ENCODE measurements at places on chromosomes 11 and 22.

GRCh38 chr22:38613588-38613987 lies 42.6 kb downstream of the FAM227A start:
- no peak for DNase-seq

DNA sequence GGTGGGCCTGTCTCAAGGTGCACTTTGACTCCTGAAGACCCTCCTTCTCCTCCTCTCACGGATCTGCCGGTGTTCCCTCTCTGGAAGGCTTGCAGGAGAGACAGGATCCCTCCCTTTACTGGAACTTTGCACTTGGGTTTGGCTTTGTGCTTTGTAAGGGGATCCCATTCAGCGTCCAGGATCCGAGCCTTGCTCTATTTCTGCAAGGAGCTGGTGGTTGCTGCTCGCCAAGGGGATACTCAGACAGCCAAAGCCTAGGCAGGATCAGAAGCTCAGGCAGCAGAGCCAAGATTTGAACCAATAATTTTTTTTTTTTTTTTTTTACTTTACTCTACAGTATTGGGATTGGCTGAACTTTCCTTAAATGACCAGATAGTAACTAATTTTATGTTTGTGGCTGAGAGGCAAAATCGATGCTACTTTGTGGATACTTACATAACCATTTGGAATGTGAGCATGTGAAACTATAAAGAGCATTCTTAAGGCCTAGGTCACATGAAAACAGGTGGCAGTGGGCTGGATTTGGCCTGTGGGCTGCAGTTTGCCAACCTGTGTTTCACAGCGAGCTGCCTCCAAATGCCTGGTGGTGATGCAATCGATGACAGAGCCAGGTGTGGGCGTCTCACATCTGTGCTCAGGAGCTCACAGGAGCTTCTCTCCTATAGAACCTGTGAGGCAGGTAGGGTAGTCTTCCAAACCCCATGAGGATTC lies 25.2 kb downstream of the BCR start:
- no peak for DNase-seq

DNA sequence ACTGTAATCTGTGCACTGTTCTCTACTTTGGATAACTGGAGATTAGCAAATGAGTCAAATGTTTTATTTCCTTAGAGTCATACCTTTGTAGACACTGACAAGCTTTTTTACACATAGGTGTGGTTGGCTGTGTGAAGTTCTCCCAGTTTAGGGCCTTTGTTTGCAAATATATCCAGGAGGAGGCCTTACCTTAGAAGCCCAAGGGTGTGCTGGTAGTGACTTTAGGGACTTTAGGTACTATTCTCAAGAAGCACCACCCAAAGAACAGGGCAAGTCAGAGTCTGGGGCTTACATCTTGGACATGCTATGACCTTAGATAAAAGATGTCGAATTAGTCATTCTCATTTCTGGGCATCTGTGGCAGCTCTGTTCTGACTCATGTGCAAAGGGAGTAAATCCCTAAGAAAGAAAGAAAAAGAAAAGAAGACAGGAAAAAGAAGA lies 4.8 kb upstream of the FAR1 start:
- DNase-seq = no peak

DNA sequence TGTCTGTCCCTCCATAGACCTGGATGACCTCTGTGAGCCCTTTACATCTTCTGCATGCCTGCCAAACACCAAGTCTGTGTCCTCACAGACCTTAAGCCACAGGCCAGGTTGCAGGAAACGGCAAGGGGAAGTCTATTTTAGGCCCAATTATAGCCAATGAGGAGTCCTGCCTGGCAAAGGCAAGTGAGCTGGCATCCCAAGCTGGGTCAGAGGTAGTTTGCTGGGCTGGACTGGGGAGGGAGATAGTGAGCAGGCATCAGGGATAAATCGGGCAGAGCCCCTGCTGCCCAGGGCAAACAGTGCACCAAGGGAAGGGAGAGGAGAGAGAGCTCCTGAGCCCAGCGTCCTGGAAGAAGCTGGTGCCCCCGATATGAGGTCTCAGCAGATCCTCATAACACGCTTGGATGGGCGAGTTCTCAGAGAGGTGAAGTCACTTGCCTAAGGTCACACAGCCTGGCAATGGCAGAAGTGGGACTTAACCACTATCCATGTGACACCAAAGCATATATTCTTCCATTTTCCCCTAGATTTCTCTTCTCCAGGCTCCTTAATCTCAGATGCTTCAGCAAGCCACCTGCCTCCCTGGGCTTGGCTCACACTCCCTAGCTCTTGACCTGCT lies 3.7 kb upstream of the RELT start:
- no peak for DNase-seq

- no peak for DNase-seq
Measured at GRCh38 chr22:45684752-45685574, 13.3 kb downstream of the ATXN10 start.

- no peak for DNase-seq
Measured at GRCh38 chr11:107683061-107683460, 28.8 kb downstream of the SLN start.

DNA sequence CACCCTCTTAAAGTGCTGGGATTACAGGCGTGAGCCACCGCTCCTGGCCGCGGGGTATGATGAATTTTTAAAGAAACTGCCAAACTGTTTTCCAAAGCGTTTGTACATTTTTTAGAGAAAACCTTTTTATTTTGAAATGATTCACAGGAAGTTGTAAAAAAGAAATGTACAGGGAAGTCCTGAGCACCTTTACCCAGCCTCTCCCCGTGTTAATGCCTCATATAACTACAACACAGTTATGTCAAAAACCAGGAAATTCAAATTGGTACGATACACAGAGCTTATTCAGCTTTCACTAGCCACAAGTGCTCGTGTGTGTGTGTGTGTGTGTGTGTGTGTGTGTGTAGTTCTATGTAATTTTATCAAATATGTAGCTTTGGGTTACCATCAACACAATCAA lies 7.0 kb upstream of the FAM118A start:
- no peak for DNase-seq

DNA sequence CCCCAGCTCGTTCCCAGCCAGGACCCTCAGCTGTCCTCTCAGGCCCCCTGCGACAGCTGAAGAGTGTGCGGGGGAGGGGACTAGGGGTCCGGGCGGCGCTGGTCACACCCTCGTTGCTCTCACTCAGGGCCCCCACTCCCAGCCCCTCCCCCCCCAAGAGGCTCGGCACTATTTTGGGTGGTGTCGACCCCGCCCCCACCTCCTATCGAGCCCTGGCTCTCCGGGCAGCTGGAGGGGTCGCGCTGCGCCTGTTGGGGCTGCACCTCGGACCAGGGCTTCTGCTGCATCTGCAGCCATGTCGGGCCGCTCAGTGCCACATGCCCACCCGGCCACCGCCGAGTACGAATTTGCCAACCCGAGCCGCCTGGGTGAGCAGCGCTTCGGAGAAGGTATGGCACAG lies at the start of gene HSPB2:
TSS of gene HSPB2 (plus strand) at position 200 of the 400 bp plus-strand sequence. CDS start at position 296, 96 bp downstream.
- no peak for DNase-seq

GRCh38 chr11:71397961-71398360 lies 50.2 kb downstream of the DHCR7 start:
- no peak for DNase-seq

- DNase-seq = no peak
Measured at GRCh38 chr22:23227380-23227779, 47.1 kb downstream of the BCR start.

GRCh38 chr11:36149538-36150242 lies 139.5 kb downstream of the COMMD9 start:
- DNase-seq = no peak

DNA sequence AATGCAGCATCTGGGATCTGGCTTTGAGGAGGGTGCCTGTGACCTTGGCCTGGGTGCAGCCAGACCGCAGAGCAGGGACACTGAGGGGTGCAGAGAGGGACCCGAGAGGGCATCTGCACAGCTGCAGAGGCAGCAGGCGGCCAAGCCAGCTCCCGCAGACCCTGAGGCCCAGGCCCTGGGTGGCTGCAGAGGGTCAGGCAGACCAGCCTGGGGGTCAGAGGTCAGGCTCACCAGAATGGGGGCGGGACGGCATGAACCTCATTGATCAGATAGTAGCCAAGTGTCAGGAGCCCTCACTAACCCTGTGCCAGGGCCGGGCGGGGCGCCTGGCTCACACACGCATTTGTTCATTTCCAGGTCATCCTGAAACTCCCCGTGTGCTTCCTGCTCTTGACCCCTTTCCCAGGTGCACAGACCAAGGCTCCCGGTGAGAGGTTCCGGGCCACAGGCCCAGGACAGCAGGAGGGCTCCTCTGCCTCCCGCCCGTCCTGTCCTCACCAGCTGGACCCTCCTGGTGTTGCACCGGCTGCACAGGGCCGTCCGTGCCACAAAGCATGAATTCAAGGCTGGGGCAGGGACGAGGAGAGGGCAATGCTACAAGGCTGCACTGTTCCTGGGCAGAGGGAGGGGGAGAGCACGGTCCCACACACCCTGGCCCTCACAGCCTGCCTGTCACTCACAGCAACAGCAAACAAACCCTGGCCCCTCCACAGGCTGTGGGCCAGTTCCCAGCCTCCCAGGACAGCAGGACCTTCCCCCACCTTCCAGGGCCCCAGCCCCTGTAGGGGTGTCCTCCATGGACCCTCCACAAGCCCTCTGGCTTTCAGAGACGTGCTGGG lies 3.3 kb downstream of the RTN4R start:
- no peak for DNase-seq

- DNase-seq = no peak
Measured at GRCh38 chr22:43776081-43776670, 35.9 kb downstream of the EFCAB6 start.

GRCh38 chr11:75762885-75763284 lies 5.7 kb upstream of the DGAT2 start:
- no peak for DNase-seq

GRCh38 chr11:86388198-86388597 lies 13.5 kb downstream of the CCDC81 start:
- DNase-seq = no peak
